HFFc6 (cell line): ENCODE measurements at places on chromosomes 1 and 21.
A peak's percentile ranks its signal among the peaks of the same experiment; 100 is the strongest.

DNA sequence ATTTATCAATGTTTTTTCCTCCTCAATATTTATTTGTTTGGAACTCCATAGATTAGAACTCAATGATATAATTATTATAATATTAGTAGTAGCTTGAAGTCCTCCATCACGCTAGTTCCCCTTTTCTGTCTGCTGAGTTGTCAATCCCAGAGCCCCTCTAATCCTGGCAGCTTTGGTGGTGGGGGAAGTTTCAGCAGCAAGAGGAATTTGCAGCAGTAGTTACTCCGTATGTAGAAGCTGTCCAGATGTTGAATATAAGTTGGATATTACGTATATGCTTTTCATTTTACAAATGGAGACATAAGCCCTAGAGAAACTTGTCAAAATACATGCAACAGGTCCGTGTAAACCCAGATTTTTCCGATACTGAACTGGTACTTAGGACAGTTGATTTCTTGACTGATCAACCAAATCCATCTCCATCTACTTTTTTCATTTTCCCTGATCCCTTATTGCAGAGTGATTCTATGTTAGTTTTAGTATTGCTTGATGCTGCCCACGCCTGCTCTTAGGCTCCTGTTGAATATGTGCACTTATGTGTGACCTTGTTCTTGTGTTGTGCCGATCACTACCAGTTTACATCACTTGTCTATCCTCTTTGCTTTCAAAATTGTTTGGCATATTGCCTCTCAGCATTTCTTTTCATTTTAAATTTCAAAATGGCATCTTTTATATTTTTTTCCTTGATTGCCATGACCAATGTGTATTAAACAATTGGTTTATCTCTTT is 28.1 kb downstream of the SMAP2 start:
- DNase-seq, result no peak

DNA sequence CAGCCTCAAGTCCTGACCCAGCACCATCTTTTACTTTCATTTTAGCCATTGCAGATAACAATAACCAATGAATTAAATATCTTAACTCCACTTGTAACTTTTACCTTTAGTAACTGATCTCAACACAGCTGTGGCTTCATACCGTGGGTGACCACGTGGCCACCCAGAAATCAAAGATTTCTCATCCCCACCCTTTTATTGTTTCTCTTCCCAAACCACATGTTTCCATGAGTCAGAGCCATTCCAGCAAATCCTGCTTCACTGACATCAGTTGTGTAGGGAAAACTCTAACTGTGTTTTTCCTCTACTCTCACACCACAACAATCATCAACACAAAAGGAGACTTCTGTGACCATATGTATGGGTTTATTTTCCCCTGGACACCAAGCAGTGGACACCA is 25.1 kb upstream of the BRDT start:
- DNase-seq, result peak; percentile 57

- DNase-seq, result peak; percentile 95
These were observed 152.2 kb downstream of the CLEC20A start for GRCh38 chr1:178344513-178345091.

DNA sequence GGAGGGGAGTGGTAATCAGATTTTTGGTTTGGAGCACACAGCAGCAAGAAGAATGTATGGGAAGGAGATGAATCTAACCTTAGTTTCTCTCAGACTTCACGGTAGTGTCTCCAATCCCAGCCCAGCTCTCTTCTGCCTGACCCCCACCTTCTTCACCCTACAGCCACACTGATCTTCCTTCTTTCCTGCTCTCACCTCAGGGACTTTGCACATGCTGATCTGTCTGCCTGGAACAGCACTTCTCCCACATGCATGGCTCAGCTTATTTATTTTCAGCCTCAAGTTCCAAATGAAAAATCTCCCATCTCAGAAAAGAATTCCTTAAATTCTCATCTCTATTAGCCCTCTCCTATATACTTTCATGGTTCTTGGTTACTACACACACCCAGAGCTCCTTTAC is 48.8 kb upstream of the LPAR3 start:
- no peak for DNase-seq

- DNase-seq, result no peak
These were observed 1.9 kb upstream of the PADI2 start for GRCh38 chr1:17120962-17121837.

GRCh38 chr1:150262388-150263320 is 5.1 kb downstream of the CA14 start:
- DNase-seq, result no peak

DNA sequence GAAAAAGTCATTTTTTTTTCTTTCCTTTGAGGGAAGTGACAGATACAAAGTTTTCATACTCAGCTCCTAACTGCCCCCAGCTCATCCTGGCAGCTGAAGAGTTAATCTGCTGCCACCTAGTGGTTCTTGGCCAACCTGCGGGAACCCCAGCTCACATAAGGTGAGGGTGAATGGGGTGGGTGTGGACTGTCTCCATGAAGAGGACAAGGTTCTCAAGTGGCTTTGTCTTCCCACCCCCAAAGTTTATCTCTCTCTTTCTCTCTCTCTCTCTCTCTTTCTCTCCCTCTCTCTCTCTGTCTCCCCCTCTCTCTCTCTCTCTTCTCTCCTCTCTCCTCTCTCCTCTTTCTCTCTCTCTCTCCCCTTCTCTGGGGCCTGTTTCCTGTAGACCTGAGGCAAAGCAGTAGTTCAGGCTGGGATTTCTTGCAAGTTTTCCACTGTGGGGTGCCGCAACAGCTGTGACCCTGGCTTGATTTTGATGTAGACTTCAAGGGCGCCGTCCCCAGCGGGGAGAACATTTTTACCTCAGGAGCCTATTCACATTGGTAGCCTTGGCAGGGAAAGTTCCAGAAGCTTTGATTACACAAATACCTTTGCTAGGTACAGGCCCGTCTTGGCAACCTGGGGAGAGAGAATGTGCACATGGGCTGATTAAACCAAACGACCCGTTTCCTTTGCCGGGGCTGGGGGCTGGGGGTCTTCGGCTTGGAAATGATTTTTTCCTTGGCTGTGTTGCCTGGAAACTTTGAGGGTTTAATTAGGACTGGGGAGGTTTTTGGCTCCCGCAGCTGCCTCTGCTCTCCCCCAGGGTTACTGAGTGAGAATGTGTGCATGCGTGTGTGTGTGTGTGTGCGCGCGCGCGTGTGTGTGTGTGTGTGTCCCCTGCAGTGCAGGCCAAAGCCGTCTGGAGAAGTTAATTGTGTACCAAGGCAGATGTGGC is 135.9 kb downstream of the TM2D1 start:
- DNase-seq, result peak; percentile 43

GRCh38 chr1:65469889-65470340 is 49.4 kb downstream of the LEPR start:
- no peak for DNase-seq

DNA sequence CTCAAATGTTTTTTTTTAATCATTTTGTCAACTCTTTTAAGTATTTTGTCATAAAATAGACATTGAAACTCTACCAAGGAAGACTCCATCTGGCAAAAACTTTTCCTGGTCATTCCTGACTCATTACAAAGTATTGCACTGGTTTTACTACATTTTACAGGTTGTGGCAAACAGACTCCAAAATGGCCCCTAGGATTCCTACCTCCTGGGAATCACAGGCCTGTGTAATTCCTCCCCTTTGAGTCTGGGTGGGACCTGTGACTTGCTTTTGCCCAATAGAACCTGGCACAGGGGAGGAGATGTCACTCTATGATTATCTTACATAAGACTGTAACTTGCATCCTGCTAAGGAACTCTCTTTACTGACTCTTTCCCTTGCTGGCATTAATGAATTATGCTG is 123.6 kb upstream of the KCNJ6 start:
- no peak for DNase-seq

DNA sequence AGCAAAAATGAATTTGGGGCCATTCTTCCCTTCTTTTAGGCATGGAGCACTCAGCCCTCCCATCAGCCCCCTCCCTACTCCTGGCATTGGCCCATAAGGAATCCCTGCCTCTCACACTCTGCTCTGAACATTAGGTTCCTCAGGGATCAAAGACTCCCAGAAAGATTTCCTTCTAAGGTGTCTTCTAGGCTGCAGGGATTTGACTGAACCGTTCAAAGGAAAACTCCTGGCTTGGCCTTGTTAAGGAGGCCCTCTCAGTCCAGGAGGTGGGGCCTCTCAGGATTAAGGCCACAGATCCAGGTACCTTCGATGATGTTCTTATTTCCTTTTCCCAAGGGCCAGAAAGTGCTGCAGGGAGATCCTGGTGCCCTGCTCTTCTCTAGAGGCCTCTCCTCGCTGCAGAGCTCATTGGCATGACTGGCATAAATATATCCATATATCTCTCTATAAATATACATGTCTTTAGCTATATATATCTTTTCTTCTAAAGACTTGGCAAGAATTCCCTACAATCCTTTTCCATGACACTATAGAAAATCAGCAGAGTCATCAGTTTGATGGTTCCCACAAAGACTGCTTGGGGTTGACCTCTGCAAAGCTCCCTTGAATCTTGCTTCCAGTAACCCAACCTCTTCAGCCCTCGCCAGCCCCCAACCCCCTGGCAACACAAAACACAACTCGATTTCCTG is 59.1 kb downstream of the PLXNA2 start:
- peak; percentile 71 for DNase-seq
